ENCODE measurements at places on chromosomes 7 and 10.

DNA sequence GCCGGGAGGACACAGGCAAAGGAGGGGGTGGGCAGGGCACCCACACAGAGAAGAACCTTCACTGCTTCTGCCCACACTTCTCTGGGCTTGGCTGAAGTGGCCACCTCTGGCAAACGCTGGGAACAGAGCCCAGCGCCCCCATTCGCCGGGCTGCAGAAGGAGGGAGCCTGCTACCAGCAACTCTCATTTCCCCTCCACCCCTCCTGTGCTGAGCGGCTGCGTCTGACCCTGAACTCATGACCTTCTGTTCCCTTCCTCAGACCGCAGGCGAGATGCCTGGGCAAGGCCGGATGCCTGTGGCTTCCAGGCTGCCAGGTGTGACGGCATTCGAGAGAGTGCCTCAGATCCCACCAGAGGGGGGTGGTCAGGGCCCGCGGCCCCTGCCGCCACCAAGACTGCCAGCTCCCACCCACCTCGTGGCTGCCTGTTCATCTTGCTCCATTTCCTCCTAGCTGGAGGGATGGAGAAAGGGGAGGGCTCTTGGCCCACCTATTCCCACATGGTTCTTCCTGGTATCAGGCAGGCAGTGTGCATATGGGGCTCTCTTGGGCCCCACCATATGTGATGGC is 19.8 kb downstream of the DNAJB12 start:
- DNase-seq: peak; percentile 85

DNA sequence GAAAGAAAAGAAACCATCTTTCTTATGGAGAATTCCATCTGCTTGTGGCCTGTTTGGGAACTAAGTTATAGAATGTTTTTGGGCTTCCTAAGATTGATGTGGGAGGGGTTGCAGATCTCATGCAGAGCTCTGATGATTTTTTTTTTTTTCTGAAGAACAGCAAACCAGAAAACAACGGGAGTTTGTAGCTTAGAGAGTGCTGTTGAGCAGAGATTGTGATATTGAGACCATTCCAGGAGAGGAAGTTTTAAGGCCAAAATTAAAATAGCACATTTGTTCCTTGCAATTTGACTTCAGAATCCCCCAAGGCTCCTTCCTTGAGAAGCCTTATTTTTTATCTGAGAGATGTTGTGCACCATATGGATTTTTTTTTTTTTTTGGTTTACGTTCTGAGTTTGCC is 159.5 kb upstream of the NRP1 start:
- no peak for DNase-seq

- DNase-seq: no peak
Measured at GRCh38 chr10:129788215-129788614, 175.9 kb downstream of the EBF3 start.

DNA sequence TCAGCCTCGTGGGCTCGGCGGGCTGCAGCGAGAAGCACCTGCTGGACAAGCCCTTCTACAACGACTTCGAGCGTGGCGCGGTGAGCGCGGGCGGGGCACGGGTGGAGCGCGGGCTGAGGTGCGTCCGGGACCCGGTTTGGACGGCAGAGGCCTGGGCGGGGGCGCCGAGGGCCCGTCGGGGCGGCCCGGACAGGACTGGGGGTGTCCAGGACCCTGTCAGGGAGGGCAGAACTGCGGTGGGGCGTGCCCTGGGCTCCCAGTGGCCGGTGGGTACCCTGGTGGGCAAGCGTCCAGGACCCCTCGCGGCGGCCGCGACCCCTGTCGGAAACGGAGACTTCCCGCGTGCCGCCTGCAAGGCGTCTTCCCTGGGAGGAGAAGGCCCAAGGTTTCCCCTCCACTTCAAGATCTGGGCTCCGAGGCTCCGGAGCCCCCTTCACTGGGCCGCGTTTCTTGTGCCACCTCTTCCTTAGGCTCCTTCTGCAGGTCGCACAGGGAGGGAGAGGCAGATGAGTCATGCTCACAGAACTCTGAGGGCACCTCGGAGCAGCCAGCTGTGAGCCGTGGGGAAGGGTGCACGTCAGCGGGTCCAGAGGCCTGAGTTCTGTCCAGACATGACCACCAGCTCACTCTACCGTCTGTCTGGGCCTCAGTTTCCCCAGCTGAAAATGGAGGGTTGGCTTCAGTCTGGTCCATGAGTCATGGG is 485 bp downstream of the ALOX5 start:
- DNase-seq: peak; percentile 58

DNA sequence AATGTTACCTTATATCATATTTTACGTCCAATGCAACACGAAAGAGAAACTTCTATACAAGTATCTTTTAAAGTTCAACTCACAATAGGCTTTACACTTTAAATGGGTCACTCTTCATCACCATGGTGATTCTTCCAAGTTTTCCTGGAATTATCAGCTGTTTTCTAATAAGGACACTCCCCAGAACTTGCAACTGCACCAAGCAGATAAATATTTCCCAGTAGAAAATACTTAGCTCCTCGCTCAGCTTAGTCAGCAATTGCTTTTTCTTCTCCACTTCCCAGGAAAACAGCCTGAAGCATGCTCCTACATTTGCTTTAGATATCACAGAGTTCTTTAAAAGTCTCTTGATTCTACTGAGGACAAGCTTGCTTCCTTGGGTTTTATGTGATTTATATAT is 25.7 kb upstream of the ADD3 start:
- no peak for DNase-seq

DNA sequence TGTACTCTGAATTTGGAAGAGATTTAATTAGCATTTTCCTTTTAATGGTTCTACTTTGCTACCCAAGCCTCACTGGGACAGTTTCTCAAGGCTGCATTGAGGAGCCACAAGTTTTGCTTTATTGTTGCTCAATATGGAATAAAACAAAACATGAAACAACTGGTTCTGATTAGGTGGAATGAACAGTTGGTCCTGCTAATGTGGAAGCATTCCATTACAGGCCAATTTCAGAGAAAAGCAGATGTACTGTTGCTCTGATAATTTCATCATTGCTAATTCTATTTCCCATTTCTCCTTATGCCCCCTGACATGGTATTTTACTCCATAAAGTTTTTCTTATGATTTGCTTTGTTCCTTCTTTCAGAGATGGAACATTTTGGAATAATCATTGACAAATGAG is 66.0 kb upstream of the PAPSS2 start:
- DNase-seq: no peak

DNA sequence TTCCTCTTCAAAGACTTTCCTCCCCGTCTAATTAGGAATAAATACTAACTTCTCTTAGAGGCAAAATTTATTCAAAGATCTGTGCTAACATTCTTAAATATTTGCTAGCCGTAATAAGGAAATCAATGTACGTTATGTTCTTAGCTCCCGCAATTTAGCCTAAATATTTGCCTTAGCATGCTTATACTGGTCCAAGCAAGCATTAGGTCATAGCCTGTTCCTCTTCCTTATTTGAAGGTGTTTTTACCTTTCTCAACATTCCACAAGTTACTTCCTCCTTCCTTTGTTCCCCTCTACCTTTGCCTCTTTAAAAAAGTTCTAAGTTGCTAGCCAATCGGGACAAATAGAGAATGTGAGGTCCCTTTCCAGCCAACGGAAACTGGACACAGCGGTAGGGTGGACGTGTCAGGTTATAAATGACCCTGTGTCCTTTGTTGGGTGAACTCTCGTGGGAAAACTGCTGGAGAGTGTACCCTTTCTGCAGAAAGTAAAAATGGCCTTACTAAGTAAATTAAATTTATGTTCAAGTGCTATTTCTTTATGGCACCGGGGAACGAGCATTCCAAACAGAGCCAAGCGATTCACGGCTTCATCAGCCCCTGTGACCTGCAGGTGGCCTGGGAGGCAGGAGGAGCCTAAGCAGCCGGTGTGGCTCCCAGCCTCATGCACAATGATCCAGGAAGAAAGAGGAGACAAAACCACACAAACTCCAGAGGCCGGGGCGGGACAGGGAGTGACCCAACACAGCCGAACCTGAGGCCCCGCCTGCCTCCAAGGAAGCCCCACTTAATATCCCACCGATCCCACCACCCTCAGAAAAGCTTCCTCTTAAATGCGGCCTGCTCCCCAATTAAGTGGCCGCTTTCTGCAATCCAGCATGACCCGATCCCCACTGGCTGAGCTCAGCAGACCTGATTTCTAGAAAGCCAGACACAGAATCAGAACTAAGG is 67.0 kb downstream of the ZRANB1 start:
- DNase-seq: no peak

GRCh38 chr10:23850631-23851030 is 358.3 kb upstream of the KIAA1217 start:
- no peak for DNase-seq

- peak; percentile 46 for DNase-seq
Measured at GRCh38 chr7:29194594-29195427, at the start of gene CHN2. Gene CHN2 (plus strand): TSS chr7:29194775.

DNA sequence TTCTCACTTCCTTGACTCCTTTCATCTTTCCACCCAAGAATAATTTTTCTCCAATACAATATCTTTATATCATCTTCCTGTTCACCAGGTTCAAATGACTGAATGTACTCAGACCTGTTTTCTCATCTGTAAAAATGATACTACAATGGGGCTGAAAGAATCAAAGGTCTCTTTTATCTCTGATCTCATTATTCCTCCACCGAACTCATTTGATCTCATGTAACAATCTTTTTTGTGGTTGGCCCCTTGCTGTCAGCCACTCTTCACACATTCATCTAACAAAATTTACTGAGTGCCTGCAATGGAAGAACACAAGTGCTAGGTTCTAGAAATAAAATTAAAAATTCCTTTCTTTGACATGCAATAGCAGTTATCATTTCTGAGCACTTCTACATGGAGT is 65.0 kb downstream of the GRM8 start:
- DNase-seq: no peak

DNA sequence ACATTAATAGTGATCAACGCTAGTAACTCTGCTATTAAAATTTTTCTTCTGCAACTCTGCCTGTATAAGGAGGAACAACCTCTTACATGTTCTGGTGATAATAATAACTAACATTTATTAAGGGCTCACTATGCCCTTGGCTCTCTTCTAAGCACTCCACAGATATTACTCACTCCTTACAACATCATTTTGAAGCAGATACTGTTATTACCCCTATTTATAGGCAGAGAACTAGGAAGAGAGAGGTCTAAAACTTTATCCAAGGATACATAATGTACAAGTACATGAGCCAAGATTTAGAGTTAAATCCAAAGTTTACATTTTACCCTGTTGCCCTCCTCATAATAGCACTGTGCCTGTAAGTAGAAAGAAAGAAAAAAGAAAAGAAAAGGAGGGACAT is 205.6 kb downstream of the DYNC1I1 start:
- no peak for DNase-seq

DNA sequence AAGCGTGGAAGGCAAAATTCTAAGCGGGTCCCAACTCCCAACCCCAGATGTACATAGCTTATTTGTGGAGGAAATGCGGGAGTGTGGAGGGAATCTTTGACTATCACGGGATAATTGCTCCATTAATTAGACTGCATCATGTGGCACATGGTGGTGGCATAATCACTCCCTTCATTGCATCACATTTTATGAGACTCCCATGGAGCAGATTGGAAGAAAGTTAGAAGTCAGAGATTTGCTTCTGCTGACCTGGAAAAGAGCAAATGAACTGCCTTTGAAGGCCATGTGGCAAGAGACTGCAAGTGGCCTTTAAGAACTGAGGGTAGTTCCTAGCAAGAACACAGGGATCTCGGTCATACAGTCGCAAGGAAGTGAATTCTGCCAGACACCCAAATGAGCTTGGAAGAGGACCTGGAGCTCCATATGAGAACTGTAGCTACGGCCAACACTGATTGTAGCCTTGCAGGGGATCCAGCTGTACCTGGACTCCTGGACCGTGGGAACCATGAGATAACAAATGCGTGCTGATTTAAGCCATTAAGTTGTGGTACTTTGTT is 37.1 kb upstream of the ITGB1 start:
- no peak for DNase-seq

DNA sequence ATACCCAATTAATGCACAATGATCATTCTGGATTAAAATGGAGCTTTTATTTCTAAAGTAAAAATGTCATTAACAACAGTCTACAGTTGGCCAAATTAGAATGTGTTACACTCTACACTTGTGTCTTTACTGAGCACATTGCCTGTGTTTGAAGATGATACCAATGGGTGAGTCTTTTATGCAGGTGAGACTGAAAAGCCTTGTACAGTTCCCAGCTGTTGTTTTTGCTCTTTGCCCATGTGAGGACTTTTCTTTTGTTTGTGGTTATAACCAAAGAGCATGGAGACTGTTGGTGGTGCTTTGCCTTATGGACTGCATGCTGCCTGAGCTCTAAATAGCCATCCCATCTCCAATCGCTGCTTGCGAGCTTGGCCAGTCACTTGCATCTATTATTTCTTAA is 264.5 kb downstream of the GATA3 start:
- no peak for DNase-seq

DNA sequence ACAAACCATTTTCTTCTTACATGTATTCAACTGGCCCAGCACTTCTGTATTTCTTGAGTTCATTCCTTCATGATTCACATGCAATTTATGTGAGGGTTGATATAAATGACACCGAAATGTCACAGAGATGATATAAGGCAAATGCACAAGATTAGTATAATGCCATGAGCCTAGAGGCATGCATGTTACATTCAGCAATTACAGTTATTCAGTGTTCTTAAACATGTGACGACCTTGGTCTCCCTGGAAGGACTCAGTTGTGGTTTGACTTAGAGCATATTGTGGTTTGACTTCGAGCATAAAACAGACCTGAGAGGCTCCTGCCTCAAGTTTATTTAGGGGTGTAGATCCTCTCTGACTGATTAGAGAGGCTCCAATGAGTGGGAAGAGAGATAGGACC is 752.1 kb upstream of the POM121L12 start:
- no peak for DNase-seq
